ENCODE measurements at places on chromosomes 12 and 14.

- no peak for DNase-seq
Measured at GRCh38 chr12:4024701-4025100, 151.5 kb upstream of the PARP11 start.

DNA sequence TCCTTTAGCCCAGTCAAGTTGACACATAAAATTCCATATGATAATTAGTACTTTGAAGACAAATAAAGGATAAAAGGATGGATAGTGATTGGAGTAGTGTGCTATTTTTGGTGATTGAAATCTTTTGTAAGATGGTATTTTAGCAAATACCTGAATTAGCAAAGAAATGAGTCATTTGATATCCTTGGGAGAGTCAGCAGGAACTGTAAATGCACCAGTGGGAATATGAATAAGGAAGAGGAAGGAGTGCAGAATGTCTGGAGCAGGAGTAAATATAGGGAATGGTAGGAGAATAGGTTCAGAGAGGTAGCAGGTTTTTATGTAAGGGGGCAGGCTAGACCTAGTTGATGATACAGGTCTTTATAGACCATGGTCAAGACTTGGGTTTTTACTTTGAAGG is 75.0 kb downstream of the TRMT5 start:
- DNase-seq, result no peak

DNA sequence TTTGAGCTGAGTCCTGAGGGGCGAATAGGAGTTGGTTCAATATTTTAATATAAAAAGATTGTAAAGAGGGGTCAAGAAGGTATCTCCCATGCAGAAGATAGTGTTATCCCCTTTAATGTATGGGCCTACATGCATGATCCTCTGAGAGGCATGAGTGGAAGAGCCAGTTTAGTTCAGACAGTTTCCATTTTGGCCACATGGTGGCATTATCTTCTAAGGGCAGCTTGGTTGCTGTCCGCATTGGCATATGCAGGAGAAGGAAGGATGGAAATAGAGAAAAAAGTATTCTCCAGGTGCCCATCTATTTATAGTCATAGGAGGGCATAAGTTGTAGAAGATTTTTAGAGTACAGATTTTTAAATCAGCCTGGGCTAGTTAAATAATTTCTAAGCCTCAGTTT is 5.4 kb downstream of the SAMD4A start:
- peak; percentile 25 for DNase-seq

DNA sequence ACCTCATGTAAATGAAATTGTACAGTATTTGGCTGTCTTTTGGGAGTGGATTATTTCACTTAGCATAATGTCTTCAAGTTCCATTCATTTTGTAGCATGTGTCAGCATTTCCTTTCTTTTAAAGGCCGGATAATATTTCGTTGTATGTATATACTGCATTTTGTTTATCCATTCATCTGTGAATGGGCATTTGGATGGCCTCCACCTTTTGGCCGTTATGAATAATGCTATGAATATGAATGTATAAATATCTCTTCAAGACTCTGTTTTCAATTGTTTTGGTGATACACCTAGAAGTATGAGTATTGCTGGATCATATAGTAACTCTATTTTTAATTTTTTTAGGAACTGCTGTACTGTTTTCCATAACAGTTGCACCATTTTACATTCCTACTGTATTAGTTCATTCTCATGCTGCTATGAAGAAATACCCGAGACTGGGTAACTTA is 164.9 kb downstream of the DYRK2 start:
- DNase-seq, result no peak

- no peak for DNase-seq
Measured at GRCh38 chr14:38605193-38606114, 349.6 kb upstream of the CLEC14A start.

GRCh38 chr14:57961786-57962060 is 95.8 kb upstream of the SLC35F4 start:
- DNase-seq, result no peak

DNA sequence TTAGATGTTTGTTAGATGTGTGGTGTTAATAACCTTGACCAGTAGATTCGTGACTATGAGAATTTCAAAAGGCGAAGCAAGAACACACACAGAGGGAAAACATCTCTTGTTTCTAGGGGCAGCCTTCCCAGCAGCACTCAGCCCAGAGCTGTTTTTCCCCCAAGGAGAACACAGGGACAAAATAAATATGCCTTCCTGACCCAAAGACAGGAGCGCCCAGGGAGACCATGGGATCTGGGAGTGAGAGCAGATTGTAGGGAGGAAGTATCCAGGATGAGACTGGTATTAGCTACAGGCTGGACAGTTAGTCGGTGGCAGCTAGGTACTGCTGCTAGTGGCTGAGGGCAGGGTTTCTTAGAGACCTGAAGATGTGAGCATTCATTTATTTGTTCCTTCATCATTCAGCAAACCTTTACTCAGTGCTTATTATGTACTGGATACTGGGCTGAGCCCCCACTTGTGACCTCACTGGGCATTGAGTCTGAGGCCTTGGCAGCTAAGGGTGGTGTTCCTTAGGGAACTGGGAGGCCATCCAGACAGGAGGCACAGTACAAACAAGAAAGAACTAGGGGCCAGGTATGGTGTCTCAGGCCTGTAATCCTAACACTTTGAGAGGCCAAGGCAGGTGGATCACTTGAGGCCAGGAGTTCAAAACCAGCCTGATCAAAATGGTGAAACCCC is 469.8 kb downstream of the ZFP36L1 start:
- DNase-seq, result no peak

DNA sequence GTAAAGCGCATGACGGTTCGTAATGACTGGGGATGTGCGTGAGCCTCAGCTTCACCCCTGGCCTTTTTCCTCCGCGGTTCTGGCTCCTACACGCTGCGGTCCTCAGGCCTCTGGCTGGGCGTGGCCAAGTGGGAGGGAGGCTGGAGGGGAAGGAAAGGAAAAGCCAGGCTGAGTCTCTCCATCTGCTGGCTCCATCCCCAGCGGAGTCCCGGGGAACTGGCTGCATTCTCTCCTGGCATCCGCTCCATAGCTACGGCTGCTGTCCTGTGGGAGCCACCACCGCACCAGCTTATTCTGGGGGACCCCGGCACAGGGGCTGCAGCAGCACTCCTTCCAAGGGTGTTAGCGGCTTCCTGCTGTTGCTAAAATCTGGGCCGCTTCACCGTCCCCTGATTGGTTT is 68.2 kb upstream of the SLC24A4 start:
- DNase-seq, result peak; percentile 35

GRCh38 chr14:68513838-68514607 is 278.8 kb downstream of the ZFP36L1 start:
- no peak for DNase-seq

- DNase-seq, result no peak
Measured at GRCh38 chr12:14058717-14059116, 77.3 kb upstream of the GRIN2B start.

- no peak for DNase-seq
Measured at GRCh38 chr14:94217116-94217515, 43.0 kb downstream of the PPP4R4 start.

DNA sequence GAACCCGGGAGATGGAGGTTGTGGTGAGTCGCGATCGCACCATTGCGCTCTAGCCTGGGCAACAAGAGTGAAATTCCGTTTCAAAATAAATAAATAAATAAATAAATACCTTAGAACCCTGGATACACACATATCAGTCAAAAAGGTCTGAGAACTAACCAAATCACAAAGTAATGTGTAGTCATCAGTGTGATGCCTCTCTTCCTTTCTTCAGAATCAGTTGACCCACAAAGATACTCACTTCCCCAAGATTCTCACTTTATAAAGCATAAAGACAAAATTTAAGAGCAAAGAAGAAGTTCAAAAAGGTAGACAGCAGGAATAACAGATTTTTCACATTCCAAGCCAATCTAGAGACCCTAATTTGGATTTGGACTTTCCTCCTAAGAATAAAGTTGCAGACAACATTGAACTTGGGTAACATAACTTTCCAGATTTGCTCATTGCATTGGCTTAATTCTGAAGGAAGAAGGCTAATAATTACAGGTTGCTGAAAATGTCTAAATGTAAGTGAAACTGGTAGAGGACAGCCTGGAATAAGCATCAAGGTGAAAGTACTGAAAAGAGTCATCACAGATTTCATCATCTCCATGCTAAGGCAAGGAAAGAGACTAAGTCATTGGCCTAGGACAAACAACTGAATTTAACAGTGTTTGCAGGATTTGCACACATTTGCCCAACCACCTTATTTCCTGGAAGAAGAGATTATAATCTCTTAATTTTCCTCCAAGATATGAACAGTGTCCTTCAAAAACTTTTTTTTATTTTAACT is 17.4 kb downstream of the TMED10 start:
- DNase-seq, result no peak

DNA sequence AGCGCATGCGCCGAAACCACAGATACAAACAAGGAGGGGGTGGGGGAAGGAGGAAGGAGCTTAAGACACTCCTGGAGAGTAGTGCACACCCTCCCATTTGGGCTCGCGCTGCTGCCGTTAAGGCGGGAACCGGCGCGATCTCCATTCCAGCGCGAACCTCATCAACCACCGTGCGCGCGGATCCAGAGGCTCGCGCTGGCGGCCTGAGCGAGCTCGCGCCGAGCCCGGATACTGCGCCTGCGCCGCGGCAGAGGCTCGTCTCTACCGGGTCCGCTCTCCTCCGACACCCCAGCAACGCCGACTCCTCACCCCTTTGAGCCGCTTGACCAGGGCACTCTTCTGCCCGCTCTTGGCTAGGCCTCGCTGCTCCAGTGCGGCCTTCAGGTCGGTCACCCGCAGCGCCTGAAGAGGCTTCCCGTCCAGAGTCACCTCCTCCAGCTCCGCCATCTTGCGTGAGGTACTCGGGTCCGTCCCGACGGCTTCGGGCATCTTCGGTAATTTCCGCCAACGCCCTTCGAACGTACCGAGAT is at the start of gene ACIN1:
Gene ACIN1, minus strand, starts transcription at position 471 of the 530 bp plus-strand sequence. Its CDS starts 24 bp downstream, at position 447.
- no peak for DNase-seq

GRCh38 chr14:104326848-104327247 is 188.5 kb downstream of the KIF26A start:
- DNase-seq, result no peak

- no peak for DNase-seq
Measured at GRCh38 chr14:99241325-99242010, 30.5 kb downstream of the BCL11B start.

GRCh38 chr12:27462151-27462694 is 15.7 kb downstream of the SMCO2 start:
- DNase-seq, result no peak

DNA sequence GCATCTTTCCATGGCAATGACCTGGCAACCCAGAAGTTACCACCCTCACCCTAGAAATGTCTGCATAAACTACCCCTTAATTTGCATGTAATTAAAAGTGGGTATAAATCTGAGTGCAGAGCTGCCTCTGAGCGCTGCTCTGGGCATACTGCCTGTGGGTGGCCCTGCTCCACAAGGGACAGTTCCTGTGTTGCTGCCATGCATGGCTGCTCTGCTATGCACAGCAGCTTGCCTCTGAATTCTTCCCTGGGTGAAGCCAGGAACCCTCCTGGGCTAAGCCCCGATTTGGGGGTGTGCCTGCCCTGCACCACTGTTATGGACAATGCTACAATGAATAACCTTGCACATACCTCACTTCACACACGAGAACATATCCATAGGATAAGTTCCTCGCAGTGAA is 35.7 kb upstream of the GPR132 start:
- DNase-seq, result no peak

DNA sequence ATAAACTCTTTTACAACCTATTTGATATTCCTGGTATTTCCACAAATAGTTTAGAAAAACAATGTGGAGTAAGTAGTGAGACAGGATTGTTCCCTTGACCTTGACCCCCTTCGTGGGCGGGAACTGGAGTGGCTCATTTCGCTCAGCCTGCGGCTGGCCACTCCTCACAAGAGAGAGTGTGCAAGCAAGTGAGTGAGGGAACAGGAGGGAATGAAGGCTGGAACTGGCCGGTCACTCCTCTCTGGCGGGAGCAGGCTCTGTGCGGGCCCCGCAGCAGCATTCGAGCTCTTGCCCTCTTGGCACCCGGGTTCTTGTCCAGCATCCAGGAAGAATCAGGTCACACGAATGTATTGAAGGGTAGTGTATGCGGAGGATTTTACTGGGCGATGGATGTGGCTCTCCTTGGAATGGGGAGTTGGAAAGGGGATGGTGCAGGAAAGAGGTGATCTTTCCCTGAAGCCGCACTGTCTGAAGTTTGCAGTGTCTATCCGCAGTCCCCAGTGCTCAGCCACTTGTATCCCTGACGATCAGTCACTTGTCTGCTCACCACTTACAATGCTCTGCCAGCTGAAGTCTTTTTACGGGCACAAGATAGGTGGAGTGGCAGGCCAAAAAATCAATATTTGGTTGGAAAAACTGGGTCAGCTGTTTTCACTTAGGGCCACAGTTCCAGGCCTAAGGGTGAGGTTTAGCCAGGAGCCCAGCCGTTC is 28.0 kb upstream of the TXNRD1 start:
- no peak for DNase-seq

- DNase-seq, result no peak
Measured at GRCh38 chr12:12812618-12813119, 477 bp upstream of the DDX47 start.

DNA sequence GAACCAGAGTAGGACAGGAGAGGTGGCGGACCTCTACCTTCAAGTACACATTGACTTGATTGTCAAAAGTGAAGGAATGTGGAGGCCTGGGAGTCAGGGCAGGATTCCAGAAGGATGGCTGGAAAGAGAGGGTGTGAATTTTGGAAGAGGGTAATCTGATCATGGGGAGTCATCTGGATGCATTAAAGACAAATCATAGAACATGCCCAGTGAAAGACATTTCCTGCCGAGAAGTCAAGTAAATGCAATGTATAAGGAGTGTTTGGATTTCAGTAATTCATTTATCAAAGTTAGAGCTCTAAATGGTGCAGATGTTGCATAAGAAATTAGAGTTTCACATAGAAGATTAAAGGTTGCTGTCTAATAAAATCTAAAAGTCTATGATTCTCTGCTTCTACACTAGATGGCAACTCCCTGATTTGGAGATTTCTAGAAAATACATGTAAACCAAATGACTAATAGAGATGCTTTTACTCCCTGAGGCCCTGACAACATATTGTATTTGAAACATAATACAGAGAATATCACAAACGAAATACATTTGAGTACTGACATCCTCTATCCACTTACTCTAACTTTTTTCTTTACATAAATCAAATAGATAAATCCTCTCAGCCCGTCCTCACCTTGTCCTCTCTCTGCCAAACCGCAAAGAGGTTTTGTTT is 91.3 kb downstream of the KCNA5 start:
- no peak for DNase-seq

DNA sequence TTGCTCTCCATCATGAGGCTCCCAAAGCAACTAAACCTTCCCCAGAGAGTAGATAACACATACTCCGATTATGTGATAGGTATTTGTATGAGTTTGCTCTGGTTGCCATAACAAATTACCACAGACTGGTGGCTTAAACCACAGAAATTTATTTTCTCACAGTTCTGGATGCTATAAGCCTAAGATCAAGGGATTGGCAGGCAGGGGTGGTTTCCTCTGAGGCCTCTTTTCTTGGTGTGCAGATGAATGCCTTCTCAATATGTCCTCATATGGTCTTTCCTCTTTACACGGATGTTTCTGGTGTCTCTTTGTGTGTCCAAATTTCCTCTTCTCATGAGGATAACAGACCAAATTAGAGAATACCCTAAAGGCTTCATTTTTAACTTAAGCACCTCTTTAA is 285.8 kb upstream of the GRIP1 start:
- DNase-seq, result no peak

GRCh38 chr12:91825999-91826398 is 319.6 kb downstream of the BTG1 start:
- no peak for DNase-seq
